ENCODE measurements at places on chromosomes 11 and 22. TPM values are rescaled to one million over a fixed set of nuclear protein-coding genes. Genes with fewer than 3 reads are reported as not detected.

The GPHA2 gene
- not detected for total RNA-seq

- no peak for DNase-seq
Measured at GRCh38 chr11:111095327-111095726, 150.2 kb upstream of the POU2AF2 start.

DNA sequence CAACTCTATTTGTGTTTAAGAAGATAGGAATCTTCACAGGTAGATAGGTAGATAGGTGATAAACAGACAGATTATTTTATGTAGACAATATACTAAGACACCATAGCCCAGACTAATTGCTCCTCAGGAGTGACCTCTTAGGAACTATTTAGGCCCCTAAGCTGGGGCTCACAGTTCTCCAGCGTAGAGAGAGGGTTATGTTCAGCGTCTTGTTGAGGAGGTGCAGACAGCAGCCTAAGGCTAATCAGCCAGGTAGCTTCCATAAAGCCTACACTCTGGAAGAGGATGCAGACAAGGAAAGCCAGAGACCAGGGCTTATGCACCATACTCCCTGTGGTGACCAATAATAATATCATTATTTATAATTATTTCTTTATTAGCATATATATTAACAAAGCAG is 705.2 kb downstream of the LRRC4C start:
- no peak for DNase-seq

- no peak for DNase-seq
Measured at GRCh38 chr11:128905345-128906184, 14.4 kb downstream of the KCNJ5 start.

- no peak for DNase-seq
Measured at GRCh38 chr11:68312117-68312779, at the start of gene LRP5. Gene LRP5 (plus strand): TSS chr11:68312591. CDS start chr11:68312715, 124 bp downstream.

- DNase-seq: no peak
Measured at GRCh38 chr11:45538363-45538762, 127.1 kb downstream of the CHST1 start.

DNA sequence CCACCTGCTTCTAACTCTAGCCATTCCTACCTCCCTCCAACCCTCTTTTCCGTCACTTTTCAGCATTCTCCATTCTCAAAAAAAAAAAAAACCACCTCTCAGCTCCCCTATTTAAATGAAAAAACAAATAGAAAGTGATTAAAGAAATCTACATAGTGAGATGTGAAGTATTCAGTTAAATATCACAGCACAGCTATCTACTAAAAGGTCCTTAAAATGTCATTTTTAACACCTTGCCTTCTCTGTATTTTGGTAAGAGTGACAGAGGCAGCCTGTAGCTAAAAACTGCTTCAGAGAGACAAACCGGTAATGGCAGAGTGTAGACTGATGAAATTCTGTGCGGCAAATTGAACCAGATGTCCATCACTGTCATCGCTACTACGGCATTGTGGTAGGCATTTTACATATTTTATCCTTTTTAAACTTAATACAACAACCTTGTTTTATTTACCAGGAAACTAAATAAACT is 346 bp upstream of the ALG9 start:
- DNase-seq: no peak

- DNase-seq: no peak
Measured at GRCh38 chr11:58609723-58610122, 12.7 kb upstream of the CNTF start.

DNA sequence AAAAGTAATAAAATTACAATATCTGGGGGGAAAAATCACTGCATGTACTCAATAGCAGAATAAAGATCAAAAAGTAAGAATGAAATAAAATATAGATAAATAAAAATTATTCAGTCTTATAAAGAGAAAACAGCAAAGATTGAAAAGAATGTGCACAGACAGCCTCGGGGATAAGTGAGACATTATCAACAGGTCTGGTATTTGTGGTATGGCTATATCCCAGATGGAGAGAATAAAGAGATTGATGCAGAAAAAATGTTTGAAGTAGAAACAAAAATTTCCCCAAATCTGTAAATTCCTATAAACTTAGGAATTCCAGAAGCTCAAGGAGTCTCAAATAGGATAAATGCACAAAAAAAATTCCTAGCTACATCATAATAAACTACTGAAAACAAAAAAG is 74.5 kb upstream of the LUZP2 start:
- no peak for DNase-seq

DNA sequence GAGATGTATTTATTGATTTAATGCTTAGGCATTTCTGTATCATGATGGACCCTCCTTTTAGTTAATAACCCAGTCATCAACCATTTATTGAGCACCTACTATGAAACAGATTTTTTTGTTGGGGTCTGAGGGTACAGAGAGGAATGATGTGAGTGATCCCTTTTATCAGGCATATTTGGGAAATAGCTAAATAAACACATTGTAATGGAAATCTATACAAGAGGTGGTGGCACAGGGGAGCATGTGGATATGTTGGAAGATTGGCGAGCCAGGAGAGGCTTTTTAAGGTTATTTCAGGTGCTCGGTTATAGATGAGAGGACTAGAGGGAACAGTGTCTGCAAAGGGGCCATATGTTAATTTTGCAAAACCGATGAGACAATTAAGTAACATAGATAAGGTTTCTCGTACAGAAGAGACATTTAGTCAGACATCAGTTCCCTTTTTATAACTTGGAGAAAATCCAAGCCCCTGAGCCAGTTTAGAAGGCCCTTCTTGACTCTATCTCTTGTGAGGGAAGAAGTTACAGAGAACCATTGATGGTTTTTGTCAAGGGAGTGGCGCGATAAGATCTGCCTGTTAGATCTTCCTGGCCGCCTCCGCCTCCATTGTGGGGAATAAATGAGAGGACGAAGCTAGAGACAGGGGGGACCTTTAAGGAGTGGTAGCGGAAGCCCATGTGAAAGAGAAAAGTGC is 2.0 kb downstream of the ATXN10 start:
- no peak for DNase-seq
